Smooth muscle cell of bladder (primary cell): ENCODE measurements at places on chromosomes 7 and 10. TPM values are rescaled to one million over a fixed set of nuclear protein-coding genes. Genes with fewer than 3 reads are reported as not detected.

The PRKRIP1 gene
- 11.4 and 11.6 TPM in 2 replicates for total RNA-seq

The HOXA4 gene
- total RNA-seq, result 0.14 and 0.28 TPM in 2 replicates

The ANKRD61 gene
- not detected in 2 replicates for total RNA-seq

The ZNF736 gene
- 5.5 and 6.9 TPM in 2 replicates for total RNA-seq

The SKIDA1 gene
- total RNA-seq, result 0.28 TPM in 2 replicates

The BMPER gene
- 28.0 and 32.6 TPM in 2 replicates for total RNA-seq

The ITPRID1 gene
- total RNA-seq, result not detected in 2 replicates

The STRIP2 gene
- 2.7 and 4.3 TPM in 2 replicates for total RNA-seq

The FOXP2 gene
- 2.4 and 3.2 TPM in 2 replicates for total RNA-seq

The VSIR gene
- total RNA-seq, result 15.9 and 23.4 TPM in 2 replicates

The SPDYE2 gene
- total RNA-seq, result not detected in 2 replicates

The LIPK gene
- not detected in 2 replicates for total RNA-seq

The KCNIP2 gene
- 0.28 and 1.8 TPM in 2 replicates for total RNA-seq

The CCDC146 gene
- total RNA-seq, result 1.6 and 3.1 TPM in 2 replicates

The LRRC18 gene
- not detected in 2 replicates for total RNA-seq

The HKDC1 gene
- total RNA-seq, result 0.28 and 0.74 TPM in 2 replicates

The CYP2C8 gene
- under 0.01 TPM in 1 of 2 replicates, not detected in the other for total RNA-seq

The PPP1R3C gene
- total RNA-seq, result 146 and 190 TPM in 2 replicates

The TRIM50 gene
- total RNA-seq, result not detected in 2 replicates

The IFIT1 gene
- total RNA-seq, result 9.9 and 13.7 TPM in 2 replicates

The WNT8B gene
- total RNA-seq, result not detected in 2 replicates

The MYL10 gene
- total RNA-seq, result not detected in 2 replicates

The NKX1-2 gene
- total RNA-seq, result not detected in 2 replicates

The FRAT2 gene
- total RNA-seq, result 3.6 and 4.0 TPM in 2 replicates

The ZNF239 gene
- 5.3 and 6.8 TPM in 2 replicates for total RNA-seq

The EFCAB10 gene
- total RNA-seq, result not detected in 2 replicates

The NEURL1 gene
- total RNA-seq, result 0.57 and 1.6 TPM in 2 replicates

The OR2A1 gene
- not detected in 2 replicates for total RNA-seq

The CLCN1 gene
- 0.09 and 0.14 TPM in 2 replicates for total RNA-seq

The VWA2 gene
- 0.14 TPM in 1 of 2 replicates, not detected in the other for total RNA-seq

The AKR1C4 gene
- total RNA-seq, result not detected in 2 replicates

The DHX32 gene
- 34.1 and 44.7 TPM in 2 replicates for total RNA-seq

The NAT16 gene
- total RNA-seq, result not detected in 2 replicates

The LHFPL3 gene
- total RNA-seq, result not detected in 2 replicates

The PON1 gene
- total RNA-seq, result not detected in 2 replicates

The FAM171A1 gene
- 10.7 and 19.3 TPM in 2 replicates for total RNA-seq

The EMX2 gene
- total RNA-seq, result not detected in 2 replicates

The ANKRD30A gene
- total RNA-seq, result not detected in 2 replicates

The SAMD9L gene
- total RNA-seq, result 6.8 and 7.3 TPM in 2 replicates

The COL13A1 gene
- total RNA-seq, result 11.7 and 20.3 TPM in 2 replicates

The UCMA gene
- total RNA-seq, result not detected in 2 replicates

The MAGI2 gene
- total RNA-seq, result 8.2 and 8.5 TPM in 2 replicates

The ADAMTS14 gene
- total RNA-seq, result 5.5 and 10.6 TPM in 2 replicates

The MGAM2 gene
- total RNA-seq, result not detected in 2 replicates

The PRXL2A gene
- total RNA-seq, result 3.6 and 4.9 TPM in 2 replicates

The MET gene
- total RNA-seq, result 5.5 and 12.9 TPM in 2 replicates

The SRGN gene
- 36.7 and 87.9 TPM in 2 replicates for total RNA-seq

The LIPJ gene
- under 0.01 TPM in 2 replicates for total RNA-seq

The GIMAP6 gene
- 0.14 and 0.18 TPM in 2 replicates for total RNA-seq

The TAC1 gene
- total RNA-seq, result not detected in 2 replicates

The TUBAL3 gene
- total RNA-seq, result not detected in 2 replicates
